Hematopoietic multipotent progenitor cell (in vitro differentiated cells): ENCODE measurements at places on chromosomes 5 and 9.

GRCh38 chr9:33106827-33107621, 30.6 kb upstream of the SMU1 start:
- no peak for DNase-seq

GRCh38 chr5:103307470-103307869, 48.9 kb downstream of the MACIR start:
- no peak for DNase-seq

- no peak for DNase-seq
These were observed 36.9 kb upstream of the ANGPTL2 start for GRCh38 chr9:127159325-127159801.

DNA sequence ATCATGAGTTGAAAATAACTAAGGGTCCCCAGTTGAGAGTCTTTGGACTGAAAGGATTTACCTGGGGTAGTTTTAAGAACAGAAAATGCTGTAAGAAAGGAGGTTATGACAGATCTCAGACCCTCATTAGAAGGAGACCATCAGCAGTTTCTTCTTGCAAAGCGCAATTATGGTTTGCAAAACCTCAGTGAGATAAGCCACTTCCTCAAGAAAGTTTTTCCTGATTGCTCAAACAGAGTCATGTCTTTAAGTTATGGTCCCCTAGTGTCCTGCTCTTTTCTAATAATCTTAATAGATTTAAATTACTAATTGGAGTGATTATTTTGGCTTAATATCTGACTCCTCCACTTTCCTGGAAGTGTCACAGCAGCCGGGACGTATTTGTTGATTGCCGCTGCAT, 293.2 kb upstream of the KLF4 start:
- peak; percentile 32 for DNase-seq

- peak; percentile 13 for DNase-seq
These were observed 91.3 kb upstream of the GPBP1 start for GRCh38 chr5:57082441-57083067.

GRCh38 chr9:22257026-22257816, 189.4 kb upstream of the DMRTA1 start:
- no peak for DNase-seq

DNA sequence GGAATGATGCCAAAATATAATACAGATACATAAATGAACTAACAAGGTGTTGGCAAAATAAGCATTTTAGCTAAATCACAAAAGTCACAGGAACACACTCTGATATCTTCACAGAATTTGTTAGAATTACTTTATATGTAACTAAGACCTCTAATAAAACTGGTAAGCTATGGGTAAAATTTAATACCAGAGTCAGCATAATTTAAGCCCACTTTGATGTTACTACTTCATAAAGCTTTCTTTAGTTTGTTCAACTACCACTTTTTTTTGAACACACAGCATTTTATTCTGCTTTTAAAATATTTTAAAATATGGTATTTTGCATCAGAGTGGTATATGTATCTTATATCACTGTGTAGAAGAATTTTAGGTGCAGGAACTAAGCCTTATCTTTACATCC, 19.9 kb downstream of the PAIP1 start:
- no peak for DNase-seq

DNA sequence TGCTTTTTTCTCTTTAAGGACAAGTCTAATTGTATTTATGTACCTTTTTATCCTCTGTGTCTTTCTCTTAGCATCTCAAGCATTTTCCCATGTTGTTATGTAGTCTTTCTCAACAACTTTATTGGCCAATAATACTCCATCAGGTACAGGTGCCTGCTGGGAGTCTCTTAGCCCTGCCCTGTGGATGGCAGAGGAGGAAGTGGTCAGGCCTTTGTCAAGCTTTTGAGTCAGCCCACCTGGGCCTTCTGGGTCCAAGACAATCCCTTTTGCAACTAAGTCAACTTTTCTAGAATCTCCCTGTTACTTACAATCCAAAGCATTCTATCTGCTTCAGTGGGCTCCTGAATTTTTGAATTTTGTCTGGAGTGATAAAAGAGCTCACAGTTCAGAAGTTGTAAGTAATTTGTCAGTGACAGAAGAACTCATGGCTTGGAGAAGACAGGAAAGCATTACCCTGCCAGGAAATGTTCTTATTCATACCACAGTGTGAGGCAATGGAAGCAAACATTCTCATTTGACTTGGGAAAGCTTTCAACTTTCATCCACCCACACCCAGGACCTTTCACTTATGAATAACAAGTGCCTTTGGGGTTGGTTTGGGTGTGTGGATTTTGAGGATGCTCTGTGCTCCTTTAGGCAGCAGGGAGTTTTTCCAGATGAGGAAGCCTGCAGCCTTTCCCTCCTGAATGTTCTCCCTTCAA, 200.0 kb upstream of the S1PR3 start:
- DNase-seq, result no peak

- DNase-seq, result no peak
These were observed 35.1 kb downstream of the NDUFS6 start for GRCh38 chr5:1836176-1836890.

DNA sequence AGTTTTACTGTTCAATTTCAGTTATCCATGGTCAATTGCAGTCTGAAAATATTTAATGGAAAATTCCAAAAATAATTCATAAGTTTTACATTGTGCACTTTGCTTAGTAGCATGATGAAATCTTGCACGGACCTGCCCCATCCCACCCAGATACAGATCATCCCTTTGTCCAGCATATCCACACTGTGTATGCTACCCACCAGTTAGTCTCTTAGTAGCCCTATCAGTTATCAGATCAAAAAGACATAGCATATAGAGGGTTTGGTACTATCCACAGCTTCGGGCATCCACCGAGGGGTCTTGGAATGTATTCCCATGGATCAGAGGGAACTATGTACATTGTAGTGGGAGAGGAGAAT, 97.7 kb downstream of the SLC44A1 start:
- no peak for DNase-seq

- DNase-seq, result no peak
These were observed 55.0 kb upstream of the CPLX2 start for GRCh38 chr5:175816348-175816747.
